ENCODE measurements at places on chromosomes 5 and 9. TPM values are rescaled to one million over a fixed set of nuclear protein-coding genes. Genes with fewer than 3 reads are reported as not detected.

DNA sequence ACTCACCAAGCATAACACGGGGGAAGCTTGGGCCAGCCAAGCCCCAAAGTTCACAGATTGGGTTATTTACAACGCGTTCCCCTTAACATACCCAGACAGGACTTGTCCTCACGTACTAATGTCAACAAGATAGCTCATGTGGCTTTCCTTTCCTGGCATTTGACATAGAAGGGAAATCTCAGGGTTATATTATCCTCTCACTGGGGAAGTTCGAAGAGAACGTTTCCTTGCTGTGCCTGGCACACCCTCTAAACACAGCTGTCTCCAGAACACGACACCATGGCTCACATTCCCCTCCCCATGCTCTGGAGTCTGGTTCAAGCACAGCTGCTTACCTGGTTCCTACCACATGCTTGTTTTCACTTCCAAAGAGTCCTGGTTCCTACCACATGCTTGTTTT, 46.8 kb upstream of the OTULINL start:
- no peak overlapping the region for H3K4me3 ChIP-seq
- H3K4me1 ChIP-seq = no peaks in the 10 kb centered on the region
- H3K27ac ChIP-seq = no peak overlapping the region
- no peaks in the 10 kb centered on the region for H3K36me3 ChIP-seq
- H3K27me3 ChIP-seq = no peaks in the 10 kb centered on the region

DNA sequence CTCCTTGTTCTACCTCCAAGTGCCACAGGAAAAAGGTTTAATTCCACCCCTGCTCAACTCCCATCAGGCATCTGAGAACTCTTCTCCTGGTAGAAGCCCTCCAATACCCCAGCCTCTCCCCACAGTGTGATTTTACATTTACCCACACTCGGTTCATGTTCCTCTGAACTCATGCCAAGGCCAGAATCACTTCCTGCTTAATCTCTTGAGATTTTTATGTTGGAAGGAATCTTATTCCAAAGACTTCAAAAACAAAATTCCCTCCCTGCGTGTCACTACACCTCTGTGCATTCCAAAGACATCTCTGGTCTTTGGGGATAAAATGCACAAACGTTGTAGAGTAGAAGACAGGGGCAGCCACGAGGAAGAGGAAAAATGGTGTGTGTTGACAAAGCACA, 186.8 kb downstream of the ACTL7B start:
- H3K27me3 ChIP-seq = no peaks in the 10 kb centered on the region
- no peak for DNase-seq
- no peaks in the 10 kb centered on the region for H3K36me3 ChIP-seq

- no peak overlapping the region for H3K27ac ChIP-seq
- no peak overlapping the region for H3K4me3 ChIP-seq
- DNase-seq = no peak
Observed at GRCh38 chr5:135503871-135504270, 31.9 kb downstream of the NEUROG1 start.

DNA sequence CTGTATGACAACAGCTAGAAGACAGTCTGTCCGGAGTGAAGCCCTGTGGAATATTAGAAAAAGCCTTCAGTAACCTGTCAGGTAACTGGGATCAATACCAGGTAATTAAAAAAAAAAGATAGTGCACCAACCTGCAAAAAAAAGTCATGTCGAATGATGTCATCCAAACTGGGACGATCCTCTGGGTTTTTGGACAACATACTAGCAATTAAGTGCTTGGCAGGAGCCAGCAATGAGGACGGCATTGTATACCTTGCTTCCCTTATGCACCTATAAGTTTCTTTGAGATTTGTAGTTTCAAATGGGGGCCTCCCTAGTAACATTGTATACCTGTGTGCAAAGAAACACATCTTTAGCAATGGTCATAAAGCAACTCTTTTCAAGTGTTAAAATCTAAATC, 2.8 kb downstream of the PLK2 start:
- peaks cover 24% of the 10 kb centered on the region for H3K36me3 ChIP-seq
- no peak for DNase-seq
- H3K4me3 ChIP-seq = peak overlapping the region; percentile 64

- H3K4me1 ChIP-seq = no peaks in the 10 kb centered on the region
- no peak overlapping the region for H3K4me3 ChIP-seq
- H3K36me3 ChIP-seq = no peaks in the 10 kb centered on the region
Observed at GRCh38 chr5:58407042-58407719, 52.7 kb downstream of the PLK2 start.

DNA sequence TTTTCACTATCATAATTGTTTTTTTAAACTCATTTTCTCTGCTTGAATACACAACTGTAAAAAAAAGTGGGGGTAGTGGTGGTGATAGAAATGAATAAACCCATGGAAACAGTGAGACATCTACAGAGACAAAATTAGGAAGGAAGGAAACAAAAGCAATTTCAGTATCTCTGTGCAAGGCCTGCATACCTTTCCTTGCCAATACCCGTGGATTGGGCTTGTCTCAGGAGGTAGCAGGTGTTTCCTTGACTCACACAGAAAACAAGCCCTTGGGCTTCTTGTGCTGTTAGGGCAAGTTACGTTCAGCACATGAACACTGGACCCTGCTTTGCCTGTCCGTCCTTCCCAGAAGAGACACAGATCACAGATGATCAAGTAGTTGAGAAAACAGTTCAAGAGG, 372.2 kb downstream of the ZSWIM6 start:
- no peaks in the 10 kb centered on the region for H3K4me1 ChIP-seq
- no peaks in the 10 kb centered on the region for H3K27me3 ChIP-seq
- no peak overlapping the region for H3K27ac ChIP-seq
- H3K4me3 ChIP-seq = no peak overlapping the region
- H3K36me3 ChIP-seq = no peaks in the 10 kb centered on the region
- DNase-seq = no peak

DNA sequence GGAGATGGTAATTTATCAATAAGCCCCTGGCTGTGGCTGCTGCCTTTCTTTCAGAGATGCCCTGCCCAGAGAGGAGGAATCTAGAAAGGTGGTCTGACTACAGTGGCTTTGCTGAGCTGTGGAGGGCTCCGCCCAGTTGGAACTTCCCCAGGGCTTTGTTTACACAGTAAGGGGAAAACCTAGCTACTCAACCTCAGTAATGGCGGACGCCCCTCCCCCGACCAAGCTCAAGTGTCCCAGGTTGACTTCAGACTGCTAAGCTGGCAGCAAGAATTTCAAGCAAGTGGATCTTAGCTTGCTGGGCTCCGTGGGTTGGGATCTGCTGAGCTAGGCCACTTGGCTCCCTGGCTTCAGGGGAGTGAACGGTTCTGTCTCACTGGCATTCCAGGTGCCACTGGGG, 865.4 kb upstream of the ACO1 start:
- DNase-seq = no peak
- no peaks in the 10 kb centered on the region for H3K27me3 ChIP-seq
- H3K4me1 ChIP-seq = no peaks in the 10 kb centered on the region
- H3K36me3 ChIP-seq = no peaks in the 10 kb centered on the region
- no peak overlapping the region for H3K4me3 ChIP-seq
- no peak overlapping the region for H3K27ac ChIP-seq

DNA sequence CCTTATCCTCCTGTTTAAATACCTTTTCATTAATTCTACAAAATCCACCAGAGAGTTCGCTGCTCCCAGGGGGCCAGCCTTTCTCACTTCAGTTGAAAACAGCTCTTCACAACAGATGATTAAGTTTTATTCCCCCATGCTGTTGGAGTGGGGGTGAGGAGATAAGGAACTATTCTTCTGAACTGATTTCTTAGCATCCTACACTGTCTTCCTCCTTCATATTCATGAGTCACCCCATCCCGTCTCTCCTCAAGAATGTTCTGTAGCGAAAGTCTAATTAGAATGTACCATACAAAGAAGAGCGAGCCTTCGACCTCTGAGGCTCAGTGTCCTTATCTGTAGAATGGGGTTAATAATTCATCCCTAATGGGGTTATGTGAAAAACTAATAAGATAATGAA, 138.0 kb downstream of the PIK3R1 start:
- no peaks in the 10 kb centered on the region for H3K4me1 ChIP-seq
- no peak overlapping the region for H3K27ac ChIP-seq
- H3K27me3 ChIP-seq = no peaks in the 10 kb centered on the region
- DNase-seq = no peak
- H3K36me3 ChIP-seq = no peaks in the 10 kb centered on the region

GRCh38 chr5:32851559-32852173, 140.5 kb downstream of the NPR3 start:
- no peaks in the 10 kb centered on the region for H3K4me1 ChIP-seq
- H3K36me3 ChIP-seq = no peaks in the 10 kb centered on the region
- no peaks in the 10 kb centered on the region for H3K27me3 ChIP-seq
- H3K27ac ChIP-seq = no peak overlapping the region
- no peak overlapping the region for H3K4me3 ChIP-seq

DNA sequence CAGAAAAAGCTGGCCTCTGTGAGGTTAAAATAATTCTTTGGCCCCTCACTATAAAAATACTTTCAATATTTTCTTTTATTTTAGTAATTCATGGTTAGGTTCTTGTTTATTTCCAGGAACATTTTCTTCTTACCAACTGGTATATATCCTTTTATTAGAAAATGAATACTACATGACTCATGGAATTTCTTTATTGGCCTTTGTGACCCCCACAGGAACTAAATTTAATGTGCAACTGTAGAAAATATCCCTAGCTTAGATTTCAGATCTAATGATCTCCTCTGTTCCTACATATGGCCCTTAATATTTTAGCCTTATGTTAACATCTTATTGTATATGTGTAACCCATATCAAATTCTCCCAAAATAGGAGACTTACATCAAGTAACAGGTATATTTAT, 429.9 kb downstream of the NR2F1-AS1 start:
- H3K36me3 ChIP-seq = no peaks in the 10 kb centered on the region
- no peak overlapping the region for H3K27ac ChIP-seq
- no peak for DNase-seq
- H3K4me3 ChIP-seq = no peak overlapping the region
- no peaks in the 10 kb centered on the region for H3K27me3 ChIP-seq
- peaks cover 9% of the 10 kb centered on the region for H3K4me1 ChIP-seq

DNA sequence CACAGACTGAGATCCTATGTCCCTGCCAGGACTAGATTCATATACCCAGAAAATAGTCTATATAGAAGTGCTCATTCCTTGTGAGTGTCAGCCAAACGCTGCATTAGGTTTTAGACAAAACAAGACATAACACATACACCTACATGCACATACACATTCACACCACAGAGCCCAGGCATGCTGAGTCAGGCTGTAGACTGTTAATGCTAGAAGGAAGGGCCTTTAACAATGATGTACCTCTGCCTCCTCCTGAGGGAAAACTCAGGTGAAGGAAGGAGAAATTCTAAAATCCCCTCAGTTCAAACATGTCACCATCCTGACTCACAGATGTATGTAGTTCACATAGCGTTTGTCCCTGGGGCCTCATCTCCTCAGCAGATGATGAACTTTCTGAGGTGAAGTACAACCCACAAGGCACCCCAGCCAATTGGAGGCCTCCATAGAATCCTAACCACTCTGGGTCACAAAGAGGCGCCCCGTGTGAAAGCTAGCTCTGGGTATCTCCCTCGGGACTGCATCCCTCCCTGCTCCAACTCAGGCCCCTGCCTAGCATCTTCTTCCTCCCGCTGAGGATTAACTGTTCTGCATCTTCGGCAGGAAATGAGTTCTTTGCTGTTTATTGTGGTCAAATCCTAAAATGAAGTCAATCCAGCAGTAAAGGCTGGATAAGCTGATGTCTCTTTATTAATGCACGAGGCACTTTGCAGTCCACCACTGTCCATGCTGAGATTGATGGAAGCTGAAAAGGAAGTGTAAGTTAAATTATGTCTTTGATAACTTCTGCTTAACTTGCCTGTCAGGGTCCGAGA, 40.8 kb upstream of the FSTL4 start:
- DNase-seq = no peak
- no peak overlapping the region for H3K27ac ChIP-seq
- H3K4me3 ChIP-seq = no peak overlapping the region
- H3K27me3 ChIP-seq = no peaks in the 10 kb centered on the region

DNA sequence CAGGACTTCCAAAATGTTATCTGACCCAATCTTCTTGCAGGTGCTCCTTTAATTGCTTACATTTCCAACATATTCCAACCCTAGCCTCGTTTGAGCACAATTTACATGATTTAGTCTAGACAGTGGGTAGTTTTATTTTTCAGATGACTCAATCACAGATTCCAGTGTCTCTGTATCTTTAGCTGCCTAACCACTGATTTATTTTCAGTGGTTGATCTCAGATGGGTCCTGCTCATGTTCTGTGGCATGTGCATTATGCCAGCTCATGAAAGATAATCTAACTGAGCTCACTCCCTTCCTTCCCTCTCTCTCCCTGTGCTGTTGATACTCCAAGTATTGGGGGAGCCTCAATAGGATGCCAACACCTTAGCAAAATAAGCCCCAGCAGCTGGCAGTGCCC, 106.1 kb upstream of the ICE1 start:
- no peak overlapping the region for H3K4me3 ChIP-seq
- H3K27ac ChIP-seq = no peak overlapping the region
- no peaks in the 10 kb centered on the region for H3K27me3 ChIP-seq
- no peaks in the 10 kb centered on the region for H3K4me1 ChIP-seq

DNA sequence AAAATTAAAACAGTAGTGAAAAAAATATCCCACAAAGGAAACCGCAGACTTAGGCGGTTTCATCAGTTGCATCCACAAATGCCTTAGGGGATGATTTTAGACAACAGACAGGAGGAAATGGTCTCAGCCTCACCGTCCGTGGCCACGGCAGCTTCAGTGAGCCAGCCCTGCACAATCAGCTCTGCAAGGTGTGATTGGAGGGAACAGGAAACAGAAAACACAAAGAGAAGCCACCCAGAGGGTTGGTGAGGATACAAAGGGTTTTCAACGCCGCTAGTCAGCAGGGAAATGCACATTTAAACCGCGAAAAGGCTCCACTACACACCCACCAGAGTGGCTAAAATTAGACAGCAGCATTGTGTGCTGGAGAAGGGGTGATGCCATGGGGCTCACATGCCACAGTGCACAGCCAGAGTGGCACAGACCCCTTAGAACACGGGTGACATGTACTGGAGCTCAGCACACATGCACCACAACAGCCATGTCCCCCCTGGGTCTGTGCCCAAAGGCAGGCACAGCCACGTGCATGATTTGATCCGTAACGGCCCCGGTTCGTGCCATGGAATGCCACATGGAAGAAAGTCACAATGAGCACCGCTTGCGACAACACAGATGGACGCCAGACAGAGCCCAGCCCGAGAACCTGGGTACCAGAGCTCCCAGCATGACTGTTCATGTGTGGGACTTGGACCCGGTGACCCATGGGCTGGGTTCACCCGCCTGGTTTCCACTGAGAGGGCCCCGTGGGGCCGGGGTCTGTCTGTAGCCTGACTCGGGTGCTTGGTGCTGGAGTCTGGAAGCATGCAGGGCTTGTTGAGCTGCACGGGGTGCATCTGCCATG, 18.3 kb upstream of the TERT start:
- H3K4me3 ChIP-seq = no peak overlapping the region
- peak overlapping the region; percentile 91 for H3K27ac ChIP-seq
- peaks cover 15% of the 10 kb centered on the region for H3K36me3 ChIP-seq
- no peaks in the 10 kb centered on the region for H3K27me3 ChIP-seq
- peaks cover 34% of the 10 kb centered on the region for H3K4me1 ChIP-seq
- no peak for DNase-seq

GRCh38 chr5:79561525-79561893, 47.6 kb upstream of the HOMER1 start:
- no peaks in the 10 kb centered on the region for H3K4me1 ChIP-seq
- no peaks in the 10 kb centered on the region for H3K36me3 ChIP-seq
- DNase-seq = no peak
- no peak overlapping the region for H3K27ac ChIP-seq

Gene PCDHGA2
- polyA plus RNA-seq = 0.06 TPM

Gene SLC45A2
- polyA plus RNA-seq = 0.46 TPM

Gene LCN1
- not detected for polyA plus RNA-seq

Gene KCNN2
- 0.92 TPM for polyA plus RNA-seq

Gene PLAC8L1
- not detected for polyA plus RNA-seq

Gene C9orf50
- polyA plus RNA-seq = 0.13 TPM

Gene ITK
- 2.3 TPM for polyA plus RNA-seq

Gene FAM153A
- 11.2 TPM for polyA plus RNA-seq

Gene PLPPR1
- polyA plus RNA-seq = not detected

Data from stomach (tissue), 19 donors.